Naive thymus-derived CD8-positive, alpha-beta T cell (primary cell): ENCODE measurements at places on chromosomes 1 and 21.

GRCh38 chr21:45027241-45028196 is 46.9 kb upstream of the ADARB1 start:
- no peaks in the 10 kb centered on the region for H3K27me3 ChIP-seq
- no peaks in the 10 kb centered on the region for H3K4me1 ChIP-seq
- no peak for DNase-seq
- H3K4me3 ChIP-seq, result no peak overlapping the region
- no peak overlapping the region for H3K27ac ChIP-seq

DNA sequence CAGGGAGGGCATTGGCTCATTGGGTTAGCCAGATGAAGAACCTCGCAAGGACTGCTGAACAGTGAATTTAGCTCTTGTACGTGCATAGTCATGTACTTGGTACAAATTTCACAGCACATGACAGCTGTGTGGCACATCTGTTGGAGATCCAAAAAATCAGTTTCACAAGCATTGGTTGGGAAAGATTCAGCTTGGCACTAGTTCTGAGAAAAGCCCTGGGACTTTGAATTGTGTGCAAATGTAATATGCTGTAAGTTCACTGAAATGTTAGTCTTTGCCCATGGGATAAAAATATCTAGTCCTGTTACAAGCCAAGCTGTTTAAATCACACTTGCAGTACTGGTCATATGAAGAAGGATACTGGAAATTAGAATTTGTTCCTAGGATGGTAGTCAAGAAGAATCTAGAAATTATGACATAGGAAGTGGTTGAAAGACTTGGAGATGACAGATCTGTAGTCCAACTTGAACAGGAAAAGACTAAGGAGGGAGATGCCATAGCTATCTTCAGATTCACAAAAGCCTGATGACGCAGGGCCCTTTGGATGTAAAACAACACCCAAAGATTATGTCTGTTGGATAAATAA is 19.2 kb downstream of the LAMC2 start:
- no peak overlapping the region for H3K27ac ChIP-seq
- H3K36me3 ChIP-seq, result no peaks in the 10 kb centered on the region
- no peak overlapping the region for H3K4me3 ChIP-seq
- no peaks in the 10 kb centered on the region for H3K4me1 ChIP-seq
- H3K27me3 ChIP-seq, result peaks cover 8% of the 10 kb centered on the region

GRCh38 chr1:158272681-158273080 is 17.0 kb upstream of the CD1C start:
- no peak overlapping the region for H3K4me3 ChIP-seq
- no peaks in the 10 kb centered on the region for H3K4me1 ChIP-seq
- DNase-seq, result no peak
- no peak overlapping the region for H3K27ac ChIP-seq

DNA sequence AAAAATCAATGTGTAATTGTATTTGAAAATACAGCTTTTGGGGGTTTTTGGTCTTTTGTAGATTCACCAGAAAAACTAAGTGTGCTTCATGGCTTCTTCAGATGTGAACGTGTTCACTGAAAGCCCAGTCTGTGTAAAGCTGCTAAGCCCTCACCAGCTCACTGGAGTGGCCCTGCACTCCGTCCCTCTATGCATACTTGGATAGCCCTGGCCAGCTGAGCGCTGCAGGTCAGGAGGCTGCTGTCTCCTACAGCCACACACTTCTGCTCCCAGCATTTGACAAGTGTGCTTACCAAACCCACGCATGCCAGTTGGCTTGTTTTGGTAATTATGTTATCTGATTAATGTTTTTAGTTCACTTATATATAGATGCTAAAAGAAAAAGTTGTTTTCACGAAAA is 163.5 kb downstream of the TLR5 start:
- H3K27ac ChIP-seq, result no peak overlapping the region
- no peaks in the 10 kb centered on the region for H3K4me1 ChIP-seq
- no peaks in the 10 kb centered on the region for H3K36me3 ChIP-seq
- H3K4me3 ChIP-seq, result no peak overlapping the region

GRCh38 chr1:115492880-115493279 is 148.9 kb upstream of the VANGL1 start:
- no peak for DNase-seq
- H3K4me1 ChIP-seq, result no peaks in the 10 kb centered on the region

DNA sequence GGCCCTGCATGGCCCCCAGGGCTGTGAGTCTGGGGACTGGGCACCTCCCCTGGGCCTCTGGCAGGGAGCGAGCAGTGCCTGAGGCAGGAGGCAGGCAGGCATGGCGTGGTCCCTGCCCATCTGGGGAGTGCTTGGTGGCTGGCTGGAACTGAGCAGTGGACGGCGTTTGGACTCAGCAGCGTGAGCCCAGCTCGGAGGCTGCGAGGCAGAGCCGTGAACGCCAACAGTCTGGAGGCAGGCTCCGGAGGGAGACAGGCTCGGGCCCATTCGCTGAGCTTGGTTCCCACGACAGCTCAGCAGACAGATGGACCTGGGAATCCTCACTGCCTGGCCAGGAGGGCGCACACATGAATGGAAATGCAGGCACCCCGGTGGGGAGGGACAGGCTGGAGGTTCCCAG is 160.7 kb upstream of the POU3F1 start:
- peaks cover 13% of the 10 kb centered on the region for H3K27me3 ChIP-seq
- no peak for DNase-seq
- H3K4me3 ChIP-seq, result no peak overlapping the region
- H3K4me1 ChIP-seq, result no peaks in the 10 kb centered on the region

- H3K27me3 ChIP-seq, result no peaks in the 10 kb centered on the region
- DNase-seq, result no peak
- H3K36me3 ChIP-seq, result no peaks in the 10 kb centered on the region
- peaks cover 10% of the 10 kb centered on the region for H3K4me1 ChIP-seq
Measured at GRCh38 chr1:179047636-179047997, 21.9 kb downstream of the FAM20B start.

DNA sequence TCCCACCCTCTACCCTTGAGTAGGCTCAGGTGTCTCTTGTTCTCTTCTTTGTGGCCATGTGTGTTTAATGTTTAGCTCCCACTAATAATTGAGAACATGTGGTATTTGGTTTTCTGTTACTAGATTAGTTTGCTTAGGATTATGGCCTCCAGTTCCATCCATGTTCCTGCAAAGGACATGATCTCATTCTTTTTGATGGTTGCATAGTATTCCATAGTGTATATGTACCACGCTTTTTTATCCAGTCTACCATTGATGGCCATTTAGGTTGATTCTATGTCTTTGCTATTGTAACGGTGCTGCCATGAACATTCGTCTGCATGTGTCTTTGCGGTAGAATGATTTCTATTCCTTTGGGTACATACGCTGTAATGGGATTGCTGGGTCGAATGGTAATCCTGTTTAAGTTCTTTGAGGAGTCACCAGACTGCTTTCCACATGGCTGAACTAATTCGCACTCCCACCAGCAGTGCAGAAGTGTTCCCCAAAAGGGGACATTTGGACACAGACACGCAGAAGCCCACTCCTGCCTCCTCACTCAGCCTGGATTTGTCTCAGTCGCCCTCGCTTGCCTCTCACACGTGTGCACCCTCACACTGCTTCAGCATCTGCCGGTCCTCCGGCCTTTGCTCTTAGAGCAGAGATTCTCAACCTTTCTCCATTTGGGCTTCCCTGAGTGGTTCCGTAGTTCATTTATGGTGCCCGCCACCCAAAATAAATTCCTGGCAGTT is 3.7 kb downstream of the MX2 start:
- no peaks in the 10 kb centered on the region for H3K27me3 ChIP-seq
- peak overlapping the region; percentile 99 for H3K27ac ChIP-seq
- DNase-seq, result no peak
- no peaks in the 10 kb centered on the region for H3K36me3 ChIP-seq

DNA sequence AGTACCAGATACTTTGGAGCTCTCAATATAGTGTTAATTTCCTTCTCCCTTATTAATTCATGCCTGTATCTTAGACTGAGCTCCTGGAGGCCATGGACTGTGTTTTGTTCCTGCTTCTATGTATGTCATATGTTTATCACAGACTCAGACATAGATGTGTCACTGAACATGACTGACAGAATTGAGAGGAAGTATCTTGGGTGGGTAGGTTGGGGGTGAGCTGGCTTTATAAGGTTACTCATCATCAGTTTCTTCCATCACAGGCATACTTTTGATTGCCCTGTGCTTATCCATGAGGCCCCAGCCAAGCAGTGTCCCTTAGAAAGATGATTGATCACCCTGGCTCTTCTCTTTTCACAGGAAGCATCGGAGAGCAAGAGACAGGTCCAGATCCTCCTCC is 5.6 kb upstream of the SH3D21 start:
- no peak overlapping the region for H3K4me3 ChIP-seq
- H3K4me1 ChIP-seq, result no peaks in the 10 kb centered on the region
- H3K27me3 ChIP-seq, result no peaks in the 10 kb centered on the region
- H3K36me3 ChIP-seq, result peaks cover 12% of the 10 kb centered on the region

- no peak overlapping the region for H3K4me3 ChIP-seq
- DNase-seq, result no peak
- no peaks in the 10 kb centered on the region for H3K36me3 ChIP-seq
- H3K4me1 ChIP-seq, result peaks cover 28% of the 10 kb centered on the region
Measured at GRCh38 chr1:234405676-234406075, 32.4 kb downstream of the COA6 start.

DNA sequence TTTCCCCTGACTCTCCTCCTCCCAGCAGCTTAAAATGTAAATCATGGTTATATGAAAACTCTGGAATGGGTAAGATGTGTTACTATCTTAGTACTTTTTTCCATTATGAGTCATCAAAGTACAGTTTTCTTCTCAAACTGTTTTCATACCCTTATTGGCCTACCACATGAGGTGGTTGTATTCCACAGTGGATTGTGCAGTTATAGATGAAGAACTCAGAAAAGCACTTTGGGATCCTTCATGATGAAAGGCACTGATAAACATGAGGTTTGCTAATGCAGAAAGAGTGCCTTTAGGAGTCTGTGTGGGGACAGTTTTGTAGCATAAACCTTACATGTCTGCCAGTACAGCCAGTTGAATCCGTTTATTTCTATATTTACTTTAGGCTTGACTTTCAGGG is 32.0 kb upstream of the MYOCOS start:
- H3K36me3 ChIP-seq, result no peaks in the 10 kb centered on the region
- no peak for DNase-seq
- peak overlapping the region; percentile 19 for H3K27ac ChIP-seq
- no peaks in the 10 kb centered on the region for H3K4me1 ChIP-seq
- no peaks in the 10 kb centered on the region for H3K27me3 ChIP-seq

GRCh38 chr1:51190961-51191360 is 45.1 kb upstream of the RNF11 start:
- H3K36me3 ChIP-seq, result no peaks in the 10 kb centered on the region
- DNase-seq, result no peak
- H3K4me1 ChIP-seq, result no peaks in the 10 kb centered on the region
- H3K27me3 ChIP-seq, result peaks cover 4% of the 10 kb centered on the region

- H3K27ac ChIP-seq, result no peak overlapping the region
- no peak for DNase-seq
- peaks cover 3% of the 10 kb centered on the region for H3K36me3 ChIP-seq
Measured at GRCh38 chr1:58333511-58333910, 213.0 kb downstream of the OMA1 start.

DNA sequence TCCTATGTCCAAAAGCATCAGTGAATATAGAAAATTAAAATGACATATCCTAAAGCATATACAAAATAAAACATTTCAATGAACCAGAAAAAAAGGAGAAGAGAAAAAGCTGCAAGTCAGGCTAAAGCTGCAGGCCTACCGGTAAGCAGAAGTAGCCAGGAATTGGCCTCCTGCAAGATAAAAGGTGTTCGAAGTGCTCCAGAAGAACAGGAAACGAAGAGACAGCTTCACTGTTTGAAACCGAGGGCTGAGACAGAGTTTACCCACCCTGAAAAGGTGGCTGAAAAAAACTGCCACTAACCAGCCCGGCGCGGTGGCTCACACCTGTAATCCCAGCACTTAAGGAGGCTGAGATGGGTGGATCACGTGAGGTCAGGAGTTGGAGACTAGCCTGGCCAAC is 37.4 kb downstream of the NSL1 start:
- peaks cover 62% of the 10 kb centered on the region for H3K4me1 ChIP-seq
- peaks cover 5% of the 10 kb centered on the region for H3K36me3 ChIP-seq
- H3K27ac ChIP-seq, result peak overlapping the region; percentile 87
- H3K27me3 ChIP-seq, result no peaks in the 10 kb centered on the region
- peak overlapping the region; percentile 80 for H3K4me3 ChIP-seq
- DNase-seq, result peak; percentile 41

DNA sequence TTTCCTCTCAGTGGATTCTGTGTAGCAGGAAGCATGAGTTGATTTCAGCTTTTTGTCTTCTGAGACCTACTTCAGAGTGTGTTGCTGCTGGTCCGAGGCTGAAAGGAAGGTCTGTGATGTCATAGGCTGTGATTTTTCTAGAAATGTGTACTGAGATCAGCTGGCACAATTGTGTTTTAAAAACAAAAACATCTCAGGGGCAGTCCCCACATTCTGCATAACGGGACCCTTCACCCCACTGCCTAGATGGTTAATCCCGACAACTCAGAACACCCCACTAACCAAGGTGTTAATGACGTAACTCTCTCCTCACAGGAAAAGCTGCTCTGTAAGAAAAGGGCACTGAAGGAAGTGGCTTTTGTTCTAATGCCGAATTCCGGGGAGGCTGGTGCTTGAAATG is 59.8 kb upstream of the PPP2R5A start:
- DNase-seq, result no peak
- H3K27ac ChIP-seq, result peak overlapping the region; percentile 32
- no peak overlapping the region for H3K4me3 ChIP-seq
- H3K4me1 ChIP-seq, result peaks cover 10% of the 10 kb centered on the region
- no peaks in the 10 kb centered on the region for H3K27me3 ChIP-seq
- no peaks in the 10 kb centered on the region for H3K36me3 ChIP-seq

- H3K4me1 ChIP-seq, result no peaks in the 10 kb centered on the region
- no peaks in the 10 kb centered on the region for H3K36me3 ChIP-seq
- no peak overlapping the region for H3K4me3 ChIP-seq
- no peak for DNase-seq
- H3K27me3 ChIP-seq, result peaks cover 3% of the 10 kb centered on the region
Measured at GRCh38 chr21:29933088-29933487, 6.7 kb downstream of the GRIK1 start.

- H3K27ac ChIP-seq, result peak overlapping the region; percentile 93
- no peaks in the 10 kb centered on the region for H3K36me3 ChIP-seq
- H3K4me1 ChIP-seq, result peaks cover 27% of the 10 kb centered on the region
- H3K27me3 ChIP-seq, result no peaks in the 10 kb centered on the region
- H3K4me3 ChIP-seq, result peak overlapping the region; percentile 75
Measured at GRCh38 chr1:16421201-16421600, 16.0 kb downstream of the SPATA21 start.

DNA sequence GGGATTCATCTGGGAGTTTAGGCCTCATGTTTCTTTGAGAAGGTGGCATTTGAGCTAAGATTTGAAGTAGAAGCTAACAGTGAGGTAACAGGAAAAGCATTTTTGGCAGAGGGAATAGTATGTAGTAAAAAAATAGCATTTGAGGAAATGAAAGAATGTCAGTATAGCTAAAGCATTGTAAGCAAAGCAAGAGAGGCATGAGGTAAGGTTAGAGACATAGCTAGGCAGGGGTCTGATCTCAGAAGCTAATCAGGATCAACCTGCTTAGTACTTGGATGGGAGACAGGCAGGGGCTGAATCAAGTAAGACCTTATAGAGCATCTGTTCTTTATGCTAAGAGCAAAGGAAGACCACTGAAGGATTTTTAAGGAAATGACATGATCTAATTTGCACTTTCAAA is 4.0 kb downstream of the POLR3C start:
- H3K4me1 ChIP-seq, result peaks cover 25% of the 10 kb centered on the region
- peaks cover 18% of the 10 kb centered on the region for H3K36me3 ChIP-seq
- H3K27me3 ChIP-seq, result no peaks in the 10 kb centered on the region
- DNase-seq, result no peak
- H3K27ac ChIP-seq, result peak overlapping the region; percentile 55

- H3K36me3 ChIP-seq, result no peaks in the 10 kb centered on the region
- H3K27ac ChIP-seq, result no peak overlapping the region
- H3K27me3 ChIP-seq, result no peaks in the 10 kb centered on the region
- H3K4me1 ChIP-seq, result peaks cover 31% of the 10 kb centered on the region
Measured at GRCh38 chr1:225435487-225435886, 7.6 kb upstream of the LBR start.
